ENCODE measurements at places on chromosomes 2 and 18.

DNA sequence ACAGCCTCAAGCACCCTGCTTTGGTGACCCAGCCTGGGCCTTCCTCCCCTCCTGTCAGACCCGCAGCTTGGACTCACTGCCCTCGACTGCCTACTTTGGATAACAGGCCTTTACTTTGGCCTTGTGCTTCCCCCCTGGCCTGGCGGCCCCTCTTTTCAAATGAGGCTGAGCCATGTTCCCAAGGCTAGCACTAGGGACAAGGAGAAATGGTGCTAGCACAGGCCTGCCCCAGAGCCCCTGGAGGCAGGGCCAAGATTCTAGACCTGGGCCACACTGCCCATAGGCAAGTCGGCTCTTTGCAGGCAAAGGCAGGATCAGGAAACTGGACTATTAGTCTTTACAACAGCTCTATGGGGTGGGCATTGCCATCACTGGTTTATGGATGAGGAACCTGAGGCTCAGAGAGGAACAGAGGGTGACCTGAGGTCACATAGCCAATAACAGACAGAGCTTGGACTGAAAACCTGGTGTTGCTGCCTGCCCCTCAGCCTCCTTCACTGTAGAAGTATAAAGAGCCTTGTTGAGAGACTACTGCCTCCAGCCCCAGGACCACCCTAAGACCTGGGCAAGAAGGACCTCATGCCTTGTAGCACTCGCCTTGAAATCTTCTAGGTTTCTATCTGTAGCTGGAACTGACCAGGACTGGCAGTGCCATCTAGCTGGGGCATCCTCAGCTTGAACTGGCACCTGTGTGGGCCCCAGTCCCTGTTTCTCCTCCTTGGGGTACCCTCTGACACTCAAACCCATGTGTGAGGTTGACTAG lies 266.3 kb downstream of the DYSF start:
- DNase-seq: no peak

DNA sequence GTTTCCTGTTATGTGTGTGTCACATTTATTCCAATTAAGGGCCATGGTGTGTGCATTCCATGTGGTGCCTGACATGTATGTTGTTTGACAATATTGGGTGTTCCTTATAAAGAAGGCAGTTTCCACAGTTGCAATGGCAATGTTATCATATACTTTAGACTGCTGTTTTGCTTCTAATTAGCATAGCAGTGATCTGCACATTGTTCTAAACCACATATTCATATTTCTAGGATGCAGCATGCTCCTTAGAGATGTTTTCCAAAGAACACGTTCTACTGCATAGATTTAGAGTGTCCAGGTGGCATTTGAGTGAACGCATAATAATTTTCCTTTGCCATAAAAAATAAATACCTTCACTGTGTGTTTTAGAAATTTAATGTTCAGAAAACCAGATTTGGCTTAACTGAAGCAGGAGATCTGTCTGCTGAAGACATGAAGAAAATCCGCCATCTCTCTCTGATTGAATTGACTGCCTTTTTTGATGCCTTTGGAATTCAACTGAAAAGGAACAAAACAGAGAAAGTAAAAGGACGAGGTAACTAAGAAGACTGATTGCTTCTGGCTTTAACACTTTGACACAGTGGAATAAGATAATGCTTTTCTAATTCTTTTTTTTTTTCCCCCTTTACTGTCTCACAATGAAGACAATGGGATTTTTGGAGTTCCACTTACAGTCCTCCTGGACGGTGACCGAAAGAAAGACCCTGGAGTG lies 143.7 kb downstream of the ARHGAP28 start:
- no peak for DNase-seq

DNA sequence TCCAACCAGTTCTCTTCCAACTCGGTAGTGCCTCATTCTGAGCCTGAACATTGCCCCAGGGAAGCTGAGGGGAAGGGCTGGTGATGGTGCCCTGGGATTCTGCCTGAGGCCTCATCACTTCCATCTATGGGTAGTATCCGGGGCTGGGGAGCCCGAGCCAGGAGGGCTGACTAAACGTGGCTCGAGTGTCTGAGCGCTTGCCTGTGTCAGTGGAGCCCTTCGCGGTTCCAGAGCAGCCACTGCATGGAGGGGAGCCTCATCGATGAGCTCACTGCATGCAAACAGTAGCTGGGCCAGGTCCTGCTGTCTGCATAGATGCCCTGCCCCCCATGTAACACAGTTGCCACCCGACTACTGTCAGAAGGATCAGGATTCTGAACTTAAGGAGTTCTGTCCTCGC lies 129.3 kb downstream of the GLI2 start:
- no peak for DNase-seq

DNA sequence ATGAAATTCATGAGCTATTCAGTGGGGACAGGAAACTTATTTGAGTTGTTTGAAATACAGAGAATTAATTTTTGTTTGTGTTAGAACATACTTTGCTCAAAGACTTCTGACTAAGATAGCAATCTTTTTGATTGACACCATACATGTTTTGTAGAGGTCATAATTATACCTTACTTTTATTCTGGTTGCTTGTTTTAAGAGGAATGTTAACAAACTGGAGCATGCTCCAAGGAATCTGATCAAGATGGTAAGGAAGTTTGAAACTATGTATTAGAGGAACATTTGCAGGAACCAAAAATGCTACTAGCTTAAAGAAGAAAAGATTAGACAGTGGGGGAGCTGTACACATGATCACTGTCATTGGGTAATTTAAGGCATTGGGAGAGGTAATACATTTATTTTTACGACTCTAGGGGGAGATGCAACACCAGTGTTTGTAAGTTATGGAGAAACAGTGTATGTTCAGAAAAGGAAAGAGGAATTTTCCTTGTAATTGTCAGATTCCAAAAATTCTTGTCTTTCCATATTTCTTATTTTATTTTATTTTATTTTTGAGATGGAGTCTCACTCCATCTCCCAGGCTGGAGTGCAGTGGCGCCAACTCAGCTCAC lies 8.0 kb downstream of the AGFG1 start:
- DNase-seq: peak; percentile 39

- peak; percentile 11 for DNase-seq
These were observed 1.1 kb upstream of the CDH2 start for GRCh38 chr18:28177828-28178635.

- DNase-seq: no peak
These were observed 1235.4 kb downstream of the LRP1B start for GRCh38 chr2:140895378-140895777.

All from Jurkat, Clone E6-1 (cell line).